ENCODE measurements at places on chromosomes 4 and X.

DNA sequence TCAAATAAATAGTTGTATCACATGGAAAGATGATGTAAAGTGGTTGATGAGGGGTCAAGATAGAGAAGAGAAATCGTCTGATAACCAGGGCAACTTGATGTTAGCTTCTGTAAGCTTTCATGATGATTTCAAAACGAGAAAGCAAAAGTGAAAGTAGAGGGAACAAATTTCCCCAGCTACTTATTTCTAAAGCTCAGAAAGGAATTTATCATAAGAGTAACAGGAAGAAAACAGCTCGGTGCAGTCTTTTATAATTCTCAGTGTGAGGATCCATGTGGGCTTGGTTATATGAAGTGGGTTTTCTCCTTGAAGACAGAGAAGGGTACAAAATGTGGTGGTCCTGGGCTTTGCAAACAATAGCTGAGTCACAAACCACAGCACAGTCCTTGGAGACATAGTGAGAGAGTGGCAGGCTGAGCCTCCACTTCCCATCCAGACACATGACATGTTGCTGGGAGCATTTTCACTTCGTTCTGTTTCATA is 32.1 kb upstream of the GLRA2 start:
- no peak for DNase-seq

DNA sequence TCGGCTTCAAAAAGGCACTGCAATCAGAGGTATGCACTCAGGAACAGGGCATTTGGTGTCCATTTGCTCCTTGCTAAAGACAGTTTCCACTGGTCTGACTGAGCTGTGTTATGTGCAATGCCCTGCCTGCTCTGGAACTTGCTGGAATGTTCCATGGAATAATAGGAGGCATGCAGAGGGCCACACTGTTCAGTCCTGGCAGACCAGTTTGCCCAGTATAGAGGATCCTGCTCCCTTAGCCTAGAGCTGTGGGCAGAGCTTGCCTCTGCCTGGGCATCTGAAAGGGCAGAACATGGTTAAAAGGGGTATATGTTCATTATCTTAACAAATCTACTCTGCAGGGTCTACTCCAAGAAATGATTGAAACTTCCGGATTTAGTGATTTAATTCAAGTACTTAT is 27.8 kb upstream of the CD99L2 start:
- DNase-seq, result no peak

GRCh38 chr4:57075367-57075766 is 34.8 kb downstream of the IGFBP7 start:
- no peak for DNase-seq

DNA sequence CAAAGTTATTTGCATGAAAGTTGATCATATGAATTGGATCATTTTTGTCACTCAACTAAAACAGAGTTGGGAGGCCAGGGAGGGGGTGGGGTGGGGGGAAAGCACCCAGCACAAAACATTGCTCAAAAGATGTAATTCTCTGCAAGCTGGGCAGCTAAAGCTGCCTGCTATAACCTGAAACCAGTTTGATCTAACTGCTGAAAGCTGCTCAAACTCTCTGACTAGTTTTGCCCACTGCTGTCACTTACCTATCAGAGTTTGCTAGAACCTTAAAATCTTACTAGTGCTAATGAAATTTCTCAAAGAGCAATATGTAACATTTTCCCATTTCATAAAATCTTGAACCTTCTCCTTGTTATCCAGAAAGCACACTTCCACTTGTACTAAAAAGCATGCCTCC is 10.4 kb downstream of the CXCL8 start:
- no peak for DNase-seq

DNA sequence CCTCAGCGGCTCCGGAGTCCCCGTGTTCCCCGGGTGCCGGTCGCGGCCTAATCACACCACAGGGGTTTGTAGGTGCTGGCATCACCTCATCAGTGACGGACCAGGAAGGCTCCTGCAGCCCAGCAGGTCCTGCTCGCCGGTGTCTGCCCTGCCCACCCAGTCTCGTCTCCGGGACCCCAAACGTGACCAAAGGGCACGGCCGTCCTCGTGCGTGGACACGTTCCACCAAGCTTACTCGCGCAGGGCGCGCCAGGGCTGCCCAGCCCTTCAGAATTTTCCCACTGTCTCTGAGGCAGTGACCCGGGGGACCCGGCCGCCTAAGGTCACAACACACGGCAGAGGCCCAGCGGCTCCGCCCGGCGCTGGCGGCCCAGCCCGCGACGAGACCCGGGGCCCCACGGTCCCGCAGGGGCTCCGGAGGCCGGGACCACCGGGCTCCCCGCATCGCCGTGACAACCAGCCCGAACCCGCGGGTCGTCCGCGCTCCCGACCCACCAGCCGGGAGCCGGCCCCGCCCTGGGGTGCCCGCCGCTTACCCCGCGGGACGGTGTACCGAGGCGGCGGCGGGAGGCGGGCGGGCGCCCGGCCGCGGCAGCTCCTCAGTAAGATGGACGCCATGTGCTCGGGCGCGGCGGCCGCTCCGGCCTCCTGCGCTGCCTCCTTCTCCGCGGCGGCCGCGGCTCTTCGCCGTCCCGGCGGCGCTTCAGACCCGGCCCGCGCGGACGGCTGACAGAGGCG is 454 bp downstream of the LETM1 start:
- DNase-seq, result no peak

- no peak for DNase-seq
Observed at GRCh38 chr4:19298998-19299397, 952.7 kb upstream of the SLIT2 start.

DNA sequence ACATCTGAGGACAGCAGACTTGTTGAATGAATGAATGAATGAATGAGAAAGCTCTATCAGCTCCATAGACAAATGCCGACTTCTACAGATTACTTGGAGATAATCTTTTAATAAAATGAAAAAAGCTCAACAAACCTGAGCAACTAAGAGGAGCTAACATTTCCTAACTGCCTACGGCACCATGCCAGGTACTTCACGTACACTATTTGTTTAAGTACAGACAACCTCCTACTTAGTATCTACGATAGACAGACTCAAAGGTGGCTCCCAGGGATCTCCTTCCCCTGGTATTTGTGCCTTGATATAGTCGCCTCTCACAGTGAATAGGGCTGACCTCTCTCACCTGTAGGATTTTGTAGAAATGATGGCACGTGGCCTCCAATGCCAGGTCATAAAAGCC is 412.2 kb upstream of the FAT1 start:
- DNase-seq, result no peak

GRCh38 chrX:100939333-100939732 is 10.6 kb upstream of the XKRX start:
- DNase-seq, result peak; percentile 28

DNA sequence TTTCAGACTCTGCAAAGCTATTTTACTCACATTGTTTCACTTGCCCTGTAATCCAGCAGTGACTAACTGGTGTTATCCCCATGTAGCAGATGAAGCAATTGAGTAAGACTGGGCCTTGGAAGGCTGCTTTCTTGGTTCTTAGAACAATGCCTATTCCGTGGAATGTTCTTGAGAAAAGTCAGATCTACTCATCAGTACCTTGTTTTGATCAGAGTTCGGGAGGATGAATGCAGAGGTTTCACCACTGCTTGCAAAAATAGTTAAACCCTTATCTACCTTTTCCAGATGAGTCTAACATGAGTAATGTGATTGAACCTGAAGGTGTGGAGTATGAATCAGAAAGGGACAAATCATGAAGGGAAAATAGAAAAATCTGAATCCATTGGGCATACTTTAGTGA is 1.8 kb downstream of the MAOB start:
- DNase-seq, result no peak

GRCh38 chr4:41859087-41859486 is 76.1 kb upstream of the TMEM33 start:
- no peak for DNase-seq

GRCh38 chr4:38804654-38805295 is at the start of gene TLR1:
TLR1 (minus strand) TSS chr4:38804791; CDS start chr4:38798831, 5,960 bp downstream.
- DNase-seq, result no peak

- no peak for DNase-seq
Observed at GRCh38 chr4:178789279-178789678, 1347.0 kb upstream of the AGA start.

Measured in H9 (cell line).